Fibroblast of lung (primary cell): ENCODE measurements at places on chromosomes 11 and 22. TPM values are rescaled to one million over a fixed set of nuclear protein-coding genes. Genes with fewer than 3 reads are reported as not detected.

- H3K36me3 ChIP-seq: no peaks in the 10 kb centered on the region
- no peak overlapping the region for H3K27ac ChIP-seq
- no peak overlapping the region for H3K4me3 ChIP-seq
- no peaks in the 10 kb centered on the region for H3K4me1 ChIP-seq
- DNase-seq: no peak
- no peaks in the 10 kb centered on the region for H3K27me3 ChIP-seq
These were observed 6.5 kb upstream of the MYRF start for GRCh38 chr11:61745781-61746441.

- no peak for DNase-seq
- H3K4me3 ChIP-seq: no peak overlapping the region
- no peaks in the 10 kb centered on the region for H3K36me3 ChIP-seq
- H3K27ac ChIP-seq: no peak overlapping the region
These were observed 115.8 kb upstream of the PAX6 start for GRCh38 chr11:31926816-31927528.

GRCh38 chr11:113715273-113715672, 9.2 kb upstream of the TMPRSS5 start:
- no peaks in the 10 kb centered on the region for H3K27me3 ChIP-seq
- H3K36me3 ChIP-seq: no peaks in the 10 kb centered on the region
- no peak for DNase-seq
- no peak overlapping the region for H3K27ac ChIP-seq
- no peak overlapping the region for H3K4me3 ChIP-seq

DNA sequence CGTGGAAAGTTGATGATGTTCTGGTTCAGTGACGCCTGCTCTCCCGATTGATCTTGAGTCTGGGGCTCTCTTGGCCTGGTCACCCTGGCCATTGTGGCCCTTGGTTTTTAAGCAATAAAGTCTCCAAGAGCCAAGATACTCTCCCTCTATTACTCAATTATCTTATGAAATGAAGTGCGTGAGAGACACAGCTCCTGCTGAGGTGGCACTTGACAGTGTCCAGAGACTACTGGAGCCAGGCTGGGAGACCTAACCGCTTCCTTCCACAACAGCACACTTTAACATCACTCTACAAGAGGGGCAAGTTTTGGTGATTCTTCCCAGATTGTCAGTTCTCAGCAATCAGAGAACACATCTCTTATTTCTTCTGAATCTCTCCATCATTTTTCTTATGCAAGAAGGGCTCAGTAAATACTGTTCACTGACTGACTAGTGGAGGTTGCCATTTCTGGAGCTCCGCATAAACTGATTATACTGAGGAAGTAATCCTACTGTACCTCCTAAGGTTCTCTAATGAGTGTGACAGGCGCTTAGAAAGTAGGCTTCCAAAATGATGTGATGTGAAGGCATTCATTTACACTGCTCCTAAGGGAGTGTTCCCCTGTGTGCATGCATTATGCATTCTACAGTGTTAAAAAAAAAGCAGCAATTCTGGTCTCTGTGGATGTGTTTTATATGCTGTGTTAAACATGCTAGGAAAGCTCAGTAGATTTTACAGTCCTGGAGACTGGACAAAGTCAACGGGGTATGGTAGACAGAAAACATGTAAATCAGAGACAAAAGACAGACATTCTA, 968.0 kb downstream of the OPCML start:
- no peaks in the 10 kb centered on the region for H3K27me3 ChIP-seq
- no peaks in the 10 kb centered on the region for H3K4me1 ChIP-seq
- no peaks in the 10 kb centered on the region for H3K36me3 ChIP-seq
- no peak overlapping the region for H3K4me3 ChIP-seq
- no peak for DNase-seq

Gene SOX10
- not detected in 2 replicates for total RNA-seq
